ENCODE measurements at places on chromosomes 2 and 18.

DNA sequence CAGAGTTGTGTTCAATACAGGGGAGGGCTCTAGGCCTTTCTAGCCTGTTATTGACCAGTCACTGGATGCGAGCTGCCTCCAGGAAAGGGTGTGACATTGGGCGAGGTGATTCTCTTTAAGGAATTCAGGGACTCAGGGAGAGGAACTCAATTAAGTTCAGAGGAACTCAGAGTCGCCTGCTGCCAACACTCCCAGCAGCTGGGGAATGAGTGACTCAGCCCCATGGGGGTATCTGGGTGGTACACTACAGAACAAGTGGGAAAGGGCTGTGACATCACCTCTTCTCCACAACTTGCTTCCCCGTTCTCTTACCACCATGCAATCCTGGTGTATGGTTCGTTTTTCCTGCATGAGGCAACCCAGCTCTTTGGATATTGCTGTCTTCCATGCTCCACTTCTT lies 50.4 kb upstream of the CYRIA start:
- DNase-seq = no peak

DNA sequence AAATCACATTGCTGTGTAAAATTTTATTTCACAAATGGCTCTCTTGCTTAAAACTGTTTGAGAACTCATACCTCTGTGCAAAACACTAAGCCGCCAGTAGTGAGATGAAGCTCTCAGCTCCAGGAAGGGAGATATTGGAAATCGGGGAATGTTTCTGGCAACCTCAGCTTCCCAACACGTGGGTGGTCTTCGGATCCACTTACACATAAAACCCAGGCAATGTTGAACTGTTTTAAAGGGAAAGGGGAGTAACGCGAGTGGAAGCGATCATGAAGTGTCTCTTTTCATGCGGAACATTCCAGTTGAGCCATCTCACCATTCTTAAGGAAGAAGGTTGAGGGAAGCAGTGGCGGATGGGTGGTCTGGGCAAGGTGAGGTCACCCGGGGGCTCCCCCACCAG lies 136.8 kb downstream of the ASB1 start:
- no peak for DNase-seq

DNA sequence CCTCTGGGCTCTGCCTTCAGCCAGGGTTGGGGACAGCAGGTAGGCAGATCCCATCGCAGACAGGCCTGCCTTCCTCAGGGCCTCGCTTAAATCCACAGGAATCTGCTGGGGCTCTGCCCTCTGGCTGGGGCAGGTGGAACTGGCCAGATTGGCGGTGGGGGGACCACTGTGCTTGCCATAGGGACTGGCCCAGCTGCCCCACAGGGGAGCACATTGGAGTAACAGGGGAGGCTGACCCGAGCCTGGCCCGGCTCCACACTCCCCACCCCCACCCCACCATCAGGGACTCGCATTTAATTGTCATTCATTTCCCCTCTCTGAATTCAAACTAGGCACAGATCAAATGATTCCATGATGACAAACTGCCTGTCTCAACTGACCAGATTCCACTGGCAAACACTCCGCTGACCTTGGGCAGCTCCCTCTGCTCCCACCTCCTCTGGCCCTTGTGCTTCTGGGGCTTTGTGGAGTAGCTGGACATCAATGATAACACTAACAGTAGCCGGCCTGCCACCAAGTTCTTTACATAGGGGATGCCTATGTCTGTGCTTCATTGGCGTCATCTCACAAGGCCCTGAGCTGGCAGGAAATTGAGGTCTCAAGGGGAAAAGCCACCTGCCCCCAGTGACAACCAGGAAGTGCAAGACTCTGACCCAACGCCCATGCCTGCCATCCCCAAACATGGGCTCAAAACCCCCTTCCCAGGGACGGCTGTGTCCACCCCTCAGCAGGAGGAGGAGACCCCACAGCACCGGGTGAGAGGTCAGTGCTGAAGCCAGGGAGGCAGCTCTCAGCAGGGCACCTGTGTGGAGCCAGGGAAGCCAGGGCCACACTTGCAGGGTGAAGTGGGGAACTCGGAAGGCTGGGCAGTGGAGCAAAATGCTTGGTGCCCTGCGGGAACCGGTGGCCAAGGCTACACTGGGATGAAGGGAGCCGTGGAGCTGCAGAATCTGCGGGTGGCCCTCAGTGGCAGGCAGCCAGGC lies 2.1 kb upstream of the B3GNT7 start:
- DNase-seq = no peak

- DNase-seq = no peak
These were observed 140.2 kb downstream of the TWIST2 start for GRCh38 chr2:238988105-238988504.

GRCh38 chr2:177646791-177647190 lies 254.2 kb downstream of the AGPS start:
- no peak for DNase-seq

- no peak for DNase-seq
These were observed 209.9 kb downstream of the SUCLG1 start for GRCh38 chr2:84249140-84249539.

DNA sequence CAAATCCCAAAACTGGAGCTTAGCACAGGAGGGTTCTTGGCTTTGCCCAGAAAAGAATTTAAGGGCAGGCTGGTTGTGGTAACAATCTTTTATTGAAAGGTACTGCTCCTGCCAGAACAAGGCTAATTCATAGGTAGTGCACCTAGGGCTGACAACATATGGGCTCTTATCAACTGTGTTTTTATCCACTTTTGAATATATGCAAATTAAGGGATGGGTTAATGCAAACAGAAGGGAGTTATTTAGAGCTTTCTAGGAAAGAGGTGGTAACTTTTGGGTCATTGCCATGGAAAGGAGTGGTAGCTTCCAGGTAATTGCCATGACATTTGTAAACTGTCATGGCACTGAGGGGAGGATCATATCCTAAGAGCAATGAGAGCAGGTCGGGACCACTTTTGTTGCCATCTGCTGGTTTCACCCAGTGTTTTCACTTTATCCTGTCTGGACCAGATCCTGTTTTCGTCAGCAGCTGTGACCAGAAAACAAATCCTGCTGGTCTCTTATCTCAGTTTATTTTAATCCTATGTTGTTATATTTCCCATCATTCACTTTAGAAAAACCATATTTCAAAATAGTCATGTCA lies 981 bp downstream of the C2orf66 start:
- no peak for DNase-seq

GRCh38 chr2:153132418-153132817 lies 346.1 kb downstream of the RPRM start:
- no peak for DNase-seq

GRCh38 chr2:11499081-11499743 lies 33.3 kb upstream of the E2F6 start:
- no peak for DNase-seq

DNA sequence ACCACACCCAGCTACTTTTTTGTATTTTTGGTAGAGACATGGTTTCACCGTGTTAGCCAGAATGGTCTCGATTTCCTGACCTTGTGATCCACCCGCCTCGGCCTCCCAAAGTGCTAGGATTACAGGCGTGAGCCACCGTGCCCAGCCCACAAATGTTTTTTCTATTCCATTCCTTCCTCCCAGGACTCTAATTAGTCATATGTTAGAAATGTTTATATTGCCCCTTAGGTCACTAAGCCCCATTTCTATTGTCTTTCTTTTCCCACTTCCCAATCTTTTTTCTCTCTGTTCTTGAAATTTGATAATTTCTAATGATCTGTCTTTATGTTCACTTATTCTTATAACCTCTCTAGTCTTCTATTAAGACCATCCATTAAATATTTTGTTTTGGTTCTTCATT lies 31.3 kb upstream of the CDCA7 start:
- no peak for DNase-seq

- no peak for DNase-seq
These were observed 93.5 kb upstream of the B3GNT2 start for GRCh38 chr2:62102402-62102920.

DNA sequence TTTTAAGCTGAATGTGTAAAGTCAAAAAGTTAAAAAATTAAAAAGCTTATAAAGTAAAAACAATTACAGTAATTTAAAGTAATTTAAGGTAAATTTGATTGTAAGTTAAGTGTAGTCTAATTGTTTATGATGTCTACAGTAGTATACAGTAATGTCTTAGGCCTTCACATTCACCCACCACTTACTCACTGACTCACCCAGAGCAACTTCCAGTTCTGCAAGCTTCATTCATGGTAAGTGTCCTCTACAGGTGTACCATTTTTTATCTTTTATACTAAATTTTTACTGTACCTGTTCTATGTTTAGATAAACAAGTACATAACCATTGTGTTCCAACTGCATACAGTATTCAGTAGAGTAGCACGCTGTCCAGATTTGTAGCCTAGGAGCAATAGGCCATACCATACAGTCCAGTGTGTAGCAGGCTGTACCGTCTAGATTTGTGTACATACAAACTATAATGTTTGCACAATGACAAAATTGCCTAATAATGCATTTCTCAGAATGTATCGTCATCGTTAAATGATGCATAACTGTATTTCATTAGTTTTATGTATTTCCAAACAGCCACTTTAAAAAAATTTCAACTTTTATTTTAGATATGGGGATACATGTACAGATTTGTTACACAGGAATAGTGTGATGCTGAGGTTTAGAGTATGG lies 319.3 kb downstream of the DYSF start:
- DNase-seq = no peak

DNA sequence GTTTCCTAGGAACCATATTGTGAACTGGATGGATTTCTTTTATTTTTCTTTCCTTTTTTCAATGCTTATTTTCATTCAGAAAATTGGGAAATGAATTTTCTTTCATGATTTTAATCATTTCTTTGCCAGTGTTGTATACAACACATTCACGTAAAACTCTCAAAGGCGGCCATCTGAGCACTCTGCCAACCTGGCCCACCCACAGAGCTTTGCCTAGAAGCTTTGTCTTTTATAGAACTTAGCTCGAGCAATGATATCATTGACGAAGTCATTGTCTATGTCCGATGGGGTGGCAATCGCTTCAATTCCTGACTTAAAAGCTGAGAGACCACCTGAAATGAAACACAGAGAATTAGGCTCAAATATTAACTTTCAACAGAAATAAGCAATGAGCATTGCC lies 13.3 kb downstream of the LYG2 start:
- DNase-seq = no peak

DNA sequence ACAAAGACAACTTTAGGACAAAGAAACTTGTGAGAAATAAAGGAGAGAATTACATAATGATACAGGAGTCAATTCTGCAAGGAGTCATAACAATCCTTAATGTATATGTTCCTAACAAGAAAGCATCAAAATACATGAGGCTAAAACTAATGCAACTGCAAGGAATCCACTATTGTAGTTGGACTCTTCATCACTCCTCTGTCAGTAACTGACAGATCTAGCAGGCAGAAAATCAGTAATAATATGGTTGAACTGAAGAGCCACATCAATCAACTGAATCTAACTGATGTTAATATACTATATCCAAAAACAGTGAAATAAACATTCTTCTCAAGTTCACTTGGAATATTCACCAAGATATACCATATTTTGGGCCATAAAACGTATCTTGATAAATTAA lies 1806.4 kb upstream of the CELF4 start:
- no peak for DNase-seq

GRCh38 chr2:182818501-182818900 lies 47.9 kb downstream of the FRZB start:
- no peak for DNase-seq

DNA sequence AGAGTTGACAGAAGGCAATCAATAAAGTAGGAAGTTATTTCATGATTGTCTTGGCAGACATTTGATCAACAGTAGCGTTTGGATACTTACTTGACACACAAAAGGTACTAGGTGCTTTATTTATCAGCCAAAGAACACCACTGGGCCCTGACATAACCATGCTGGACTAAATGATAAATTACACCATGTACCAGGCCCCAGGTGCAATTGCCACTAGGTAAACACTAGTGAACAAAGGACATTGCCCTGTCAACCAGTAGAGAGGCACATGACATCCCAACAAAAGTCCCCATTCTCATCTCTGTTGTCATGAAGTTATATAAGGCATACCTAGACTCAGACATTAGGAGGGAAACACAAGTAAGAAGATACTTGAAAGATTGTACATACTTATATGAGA lies 747.2 kb downstream of the SATB2 start:
- no peak for DNase-seq

DNA sequence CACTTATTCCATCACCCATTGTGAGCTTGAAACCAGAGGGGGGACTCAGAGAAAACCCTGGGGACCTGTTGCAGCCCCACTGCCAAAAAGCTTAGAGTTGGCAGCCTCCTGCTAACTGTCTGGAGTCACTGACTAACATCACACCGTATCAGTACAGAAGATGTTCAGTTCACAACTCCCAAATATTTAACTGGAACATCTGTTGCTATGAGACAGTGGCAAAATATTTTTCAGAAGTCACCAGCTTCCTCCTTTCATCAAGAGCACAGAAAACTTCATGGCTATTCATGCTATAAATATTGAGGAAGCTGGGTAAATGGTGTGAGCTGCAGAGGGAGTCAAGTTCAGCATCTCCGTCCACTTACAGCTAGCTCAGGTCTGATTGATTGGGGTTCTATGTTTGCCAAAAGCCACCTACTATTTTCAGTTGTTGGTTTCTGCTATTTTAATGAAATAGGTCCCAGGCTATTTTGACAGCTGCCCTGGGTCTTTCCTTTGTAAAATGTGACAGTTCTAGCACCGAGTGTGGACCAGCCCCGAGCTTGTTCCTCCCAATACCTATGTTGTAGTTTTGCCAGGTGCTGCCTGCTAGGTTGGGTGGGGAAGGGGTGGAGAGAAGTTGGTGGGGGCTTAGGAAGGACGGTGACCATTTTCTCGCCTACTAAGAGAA lies 9.8 kb downstream of the TUBB6 start:
- DNase-seq = no peak

- DNase-seq = no peak
These were observed 79.0 kb downstream of the DYSF start for GRCh38 chr2:71532327-71532726.

DNA sequence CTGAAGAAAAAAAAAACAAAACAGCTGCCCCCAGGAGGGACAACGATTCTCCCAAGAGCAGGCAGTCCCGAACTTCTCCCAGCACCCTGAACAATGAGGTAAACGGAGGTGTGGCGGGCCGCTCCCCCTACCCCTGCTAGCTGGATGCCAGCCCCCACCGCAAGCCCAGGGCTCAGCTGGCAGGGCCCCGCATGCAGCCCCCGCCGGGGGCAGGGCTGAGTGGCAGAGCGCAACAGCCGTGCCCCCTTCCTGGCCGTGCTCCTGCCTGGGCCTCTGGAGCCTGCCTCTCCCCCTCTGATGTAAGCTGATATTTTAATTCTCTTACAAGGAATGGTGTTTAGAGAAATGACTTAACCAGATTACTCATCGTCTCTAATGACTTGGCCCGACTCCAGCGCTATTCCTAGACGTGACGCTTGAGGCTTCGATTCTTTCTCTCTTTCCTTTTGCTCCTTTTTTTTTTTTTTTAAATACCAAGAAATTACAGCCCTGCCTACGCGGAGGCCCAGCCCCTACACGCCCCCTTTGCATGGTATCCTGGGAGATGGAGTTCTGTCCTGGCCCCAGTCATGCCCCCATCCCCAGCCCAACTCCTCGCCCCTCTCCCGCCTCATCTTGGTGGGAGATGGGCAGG lies 4.6 kb upstream of the ARID5A start:
- DNase-seq = peak; percentile 99

DNA sequence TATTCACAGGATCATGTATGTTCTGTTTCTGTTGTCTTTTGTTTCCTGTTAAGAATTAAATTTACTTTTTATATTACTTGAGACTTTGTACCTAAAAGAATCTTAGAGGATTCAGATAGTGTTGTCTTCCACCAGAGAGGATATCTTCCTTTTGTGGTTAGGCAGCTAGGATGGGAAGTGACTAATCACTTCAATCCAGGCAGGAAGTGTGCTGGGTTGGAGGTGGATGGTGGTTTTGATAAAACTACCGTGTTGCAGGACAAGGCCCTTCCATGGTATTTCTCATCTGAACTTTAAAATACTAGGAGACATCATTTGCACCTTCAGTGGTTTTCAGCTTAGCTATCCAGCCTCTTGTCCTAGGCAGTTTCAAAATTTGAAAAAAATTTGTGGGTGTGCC lies 728.6 kb upstream of the CDH2 start:
- no peak for DNase-seq
